ENCODE measurements at places on chromosomes 3 and 15.

DNA sequence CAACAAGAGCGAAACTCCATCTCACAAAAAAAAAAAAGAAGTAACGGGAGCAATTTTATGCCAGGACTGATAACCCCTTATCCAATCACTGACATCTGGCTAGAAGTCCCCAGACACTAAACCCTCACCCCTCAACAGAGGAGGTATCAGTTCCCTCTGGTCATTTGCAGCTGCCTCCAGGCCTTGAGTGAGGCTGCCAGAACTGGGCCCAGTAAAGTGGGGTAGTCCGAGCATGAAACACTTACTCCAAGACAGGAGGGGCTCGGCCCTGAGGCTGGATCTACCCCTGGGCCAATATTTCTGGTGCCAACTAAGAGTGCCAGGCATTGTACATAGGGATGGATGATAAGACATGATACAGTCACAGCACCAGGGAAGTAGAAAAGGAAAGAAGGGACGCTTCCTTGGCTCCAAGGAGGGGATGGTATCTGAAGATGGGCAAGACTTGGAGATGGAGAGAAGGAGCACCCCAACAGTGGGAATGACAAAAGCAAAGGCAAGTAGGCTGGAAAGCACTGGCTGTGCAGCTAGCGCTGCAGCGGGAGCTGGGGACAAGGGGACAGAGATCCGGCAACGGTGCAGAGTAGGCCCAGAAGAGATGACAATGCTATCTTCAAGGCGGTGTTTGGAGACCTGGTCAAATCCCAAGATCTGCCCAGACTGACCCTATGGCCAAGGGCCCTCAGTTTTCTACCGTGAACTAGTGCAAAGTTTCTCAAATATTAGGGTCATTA lies 2.2 kb downstream of the XXYLT1 start:
- DNase-seq = no peak

GRCh38 chr3:138082085-138082991 lies 33.1 kb downstream of the DZIP1L start:
- DNase-seq = no peak

DNA sequence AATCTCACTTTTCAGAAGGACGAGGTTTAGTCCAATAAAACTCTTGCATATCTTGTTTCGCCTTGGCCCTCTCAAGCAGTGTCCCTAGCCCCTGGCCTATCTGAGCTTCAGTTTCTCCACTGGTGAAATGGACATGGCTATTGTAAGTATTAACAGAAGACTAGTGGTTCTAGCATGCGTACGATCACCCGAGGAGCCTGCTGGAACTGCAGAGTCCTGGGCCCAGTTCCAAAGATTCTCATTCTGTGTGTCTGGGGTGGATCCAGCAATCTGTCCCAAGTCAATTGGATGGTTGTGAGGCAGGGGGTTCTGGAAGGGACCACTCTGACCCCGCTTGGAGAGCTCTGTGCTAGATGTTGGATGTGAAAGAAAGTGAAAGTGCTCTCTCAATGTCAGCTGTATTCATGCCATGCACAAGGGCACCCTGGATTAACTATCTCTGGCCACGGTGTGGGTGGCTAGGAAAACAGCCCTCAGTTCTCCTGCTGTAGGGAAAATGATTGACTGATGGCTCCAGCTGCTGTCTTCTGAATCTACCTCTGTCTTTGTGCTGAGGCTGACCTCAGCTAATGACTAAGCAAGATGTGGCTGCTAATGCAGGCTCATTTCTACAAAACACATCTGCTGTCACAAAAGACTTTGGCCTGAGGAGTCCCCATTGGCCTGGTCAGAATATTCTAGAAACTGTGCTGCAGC lies 1.9 kb upstream of the PLA1A start:
- DNase-seq = no peak

DNA sequence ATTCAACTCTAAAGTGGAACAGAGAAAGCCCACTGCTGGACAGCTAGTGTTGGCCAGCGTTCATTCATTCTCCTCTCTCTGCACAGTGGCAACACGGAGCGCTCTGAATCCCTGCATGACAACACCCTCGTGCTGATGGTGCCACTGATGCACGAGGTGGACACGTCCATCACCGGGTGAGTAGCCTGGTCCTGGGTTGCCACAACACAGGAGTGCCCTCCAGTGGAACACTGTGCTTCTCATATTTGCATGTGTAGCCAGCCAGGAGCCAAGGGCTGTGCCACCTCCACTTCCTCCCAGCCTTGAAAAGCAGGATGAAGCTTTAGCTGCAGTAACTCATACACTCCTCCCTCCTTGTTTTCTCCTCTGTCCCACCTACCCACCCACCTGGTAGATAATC lies 120.0 kb upstream of the CTDSPL start:
- no peak for DNase-seq

- DNase-seq = no peak
Measured at GRCh38 chr3:12252889-12253288, 36.0 kb upstream of the PPARG start.

- DNase-seq = no peak
Measured at GRCh38 chr3:87044846-87045245, 53.9 kb upstream of the VGLL3 start.

DNA sequence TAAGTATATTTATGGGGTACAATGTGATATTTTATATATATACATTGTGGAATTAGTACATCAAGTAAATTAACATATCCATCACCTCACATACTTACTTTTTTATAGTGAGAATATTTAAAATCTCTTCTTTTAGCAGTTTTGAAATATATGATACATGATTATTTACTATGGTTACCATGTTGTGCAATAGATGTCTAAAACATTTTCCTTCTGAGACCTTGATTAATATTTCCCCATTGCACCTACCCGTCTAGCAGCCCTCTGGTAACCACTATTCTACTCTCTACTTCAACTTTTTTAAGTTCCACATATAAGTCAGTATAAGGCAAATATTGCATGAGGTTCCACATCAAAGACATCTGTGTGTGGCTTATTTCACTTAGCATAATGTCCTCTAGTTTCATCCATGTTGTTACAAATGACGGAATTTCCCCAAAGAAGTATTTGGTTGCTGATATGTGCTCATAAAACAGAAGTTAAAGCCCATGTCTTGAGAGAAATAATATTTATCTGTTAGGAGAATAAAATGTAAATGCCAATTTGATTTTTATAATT lies 29.6 kb upstream of the NFKBIZ start:
- DNase-seq = no peak

GRCh38 chr3:66625505-66626216 lies 124.8 kb upstream of the LRIG1 start:
- no peak for DNase-seq

- DNase-seq = no peak
Measured at GRCh38 chr15:85760531-85761371, 34.0 kb downstream of the KLHL25 start.

DNA sequence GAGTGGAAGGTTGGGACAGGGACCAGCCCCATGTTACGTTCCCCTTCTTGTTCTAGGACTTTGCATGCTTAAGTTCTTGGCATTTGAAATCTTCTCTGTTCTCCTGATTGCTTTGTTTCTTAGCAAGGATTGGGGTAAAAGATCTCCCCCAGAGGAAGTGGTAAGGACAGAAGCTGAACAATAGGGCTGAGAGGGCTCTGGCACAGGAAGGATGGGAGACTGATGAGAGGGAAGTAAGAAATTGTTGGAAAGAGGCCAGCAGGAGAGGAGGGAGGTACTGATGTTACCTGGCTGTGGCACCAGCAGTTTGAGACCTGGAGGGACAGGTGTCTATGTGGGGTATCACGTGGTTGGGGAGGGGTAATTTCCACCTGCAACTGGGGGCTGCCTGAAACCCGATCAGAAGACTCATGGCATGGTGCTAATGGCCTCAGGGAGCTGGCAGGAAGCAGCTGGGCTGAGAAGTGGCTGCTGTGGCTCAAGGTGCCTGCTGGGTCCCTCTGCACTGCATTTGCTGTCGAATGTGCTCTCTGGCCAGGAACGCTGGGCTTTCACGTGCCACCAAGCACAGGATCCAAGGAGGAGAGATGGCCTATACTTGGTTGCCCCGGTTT lies 108.4 kb downstream of the LSM3 start:
- DNase-seq = no peak

GRCh38 chr15:65901336-65901735 lies 32.0 kb downstream of the RAB11A start:
- DNase-seq = no peak

DNA sequence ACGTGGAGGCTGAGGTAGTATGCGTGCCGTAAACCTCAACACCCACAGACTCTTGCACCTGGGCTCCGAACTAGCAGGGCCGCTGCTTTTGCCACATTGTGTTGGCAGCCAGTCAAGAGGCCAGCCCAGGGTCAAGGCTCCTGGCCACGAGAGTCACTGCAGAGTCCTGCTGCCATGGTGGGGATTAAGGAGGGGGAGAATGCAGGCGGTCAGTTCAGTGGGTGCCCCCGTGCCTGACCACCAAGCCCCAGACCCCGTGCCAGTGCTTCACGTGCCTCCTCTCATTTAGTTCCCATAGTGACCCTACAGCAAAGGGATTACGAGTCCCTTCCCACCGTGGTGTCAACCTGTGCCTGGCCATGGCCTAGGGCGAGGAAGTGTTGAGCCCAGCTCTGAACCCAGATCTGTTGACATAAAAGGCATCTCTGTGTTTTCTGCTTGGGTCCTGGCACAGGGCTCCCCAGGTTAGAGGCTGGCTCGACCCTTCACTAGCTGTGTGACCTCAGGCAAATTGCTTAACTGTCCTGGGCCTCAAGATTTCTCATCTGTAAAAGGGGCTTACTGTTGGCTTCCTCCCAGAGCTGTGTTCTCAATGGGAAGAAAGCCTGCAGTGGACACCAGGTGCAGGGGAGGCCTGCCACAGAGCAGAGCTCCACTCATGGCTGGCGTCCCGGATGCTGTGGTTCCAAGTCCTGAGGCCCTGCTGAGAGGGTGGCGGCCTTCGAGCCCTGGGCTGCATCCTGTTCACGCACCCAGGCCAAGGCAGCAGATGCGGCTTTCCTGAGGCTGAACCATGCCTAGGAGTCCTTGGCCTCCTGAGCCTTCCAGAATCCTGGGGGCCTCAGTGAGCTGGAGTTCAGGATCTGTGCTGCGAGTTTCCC lies 32.8 kb downstream of the FBLN2 start:
- no peak for DNase-seq

- DNase-seq = no peak
Measured at GRCh38 chr3:40078590-40078989, 230.9 kb upstream of the EIF1B start.
